ENCODE measurements at places on chromosomes 13 and 19.

DNA sequence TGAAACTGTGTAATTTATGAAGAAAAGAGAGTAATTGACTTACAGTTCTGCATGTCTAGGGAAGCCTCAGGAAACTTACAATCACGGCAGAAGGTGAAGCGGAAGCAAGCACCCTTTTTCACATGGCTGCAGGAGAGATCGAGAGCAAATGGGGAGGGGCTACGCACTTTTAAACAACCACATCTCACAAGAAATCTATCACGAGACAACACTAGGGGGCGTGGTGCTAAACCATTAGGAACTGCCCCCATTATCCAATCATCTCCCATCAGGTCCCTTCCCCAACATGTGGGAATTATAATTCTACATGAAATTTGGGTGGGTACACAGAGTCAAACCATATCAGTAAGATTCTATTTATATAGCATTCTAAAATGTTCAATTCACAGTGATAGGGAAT is 114.8 kb upstream of the TRPC4 start:
- no peak for DNase-seq

- DNase-seq, result no peak
Measured at GRCh38 chr13:25659091-25659795, 287.5 kb downstream of the ATP8A2 start.

GRCh38 chr13:75760131-75761021 is 124.2 kb downstream of the LMO7 start:
- peak; percentile 25 for DNase-seq

- DNase-seq, result no peak
Measured at GRCh38 chr13:91001371-91001770, 346.1 kb upstream of the MIR17HG start.

DNA sequence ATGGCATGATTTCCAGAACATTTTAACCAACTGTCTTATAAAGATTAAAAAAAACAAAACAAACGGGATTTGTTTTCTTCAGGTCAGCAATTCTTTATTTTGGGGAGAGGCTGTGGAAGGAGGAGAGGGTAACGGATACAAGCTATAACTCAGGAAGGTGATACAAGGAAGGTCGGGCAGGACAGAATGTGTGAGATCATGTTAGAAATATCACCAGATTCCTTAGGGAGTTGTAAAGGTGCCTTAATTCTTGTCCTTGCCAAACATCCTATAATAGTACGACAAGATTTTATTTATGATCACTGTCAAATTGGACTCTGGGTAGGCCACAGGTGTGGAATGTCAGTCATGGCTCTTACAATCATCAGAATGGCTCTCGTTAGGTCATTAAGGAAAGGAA is 503.1 kb downstream of the DIAPH3 start:
- DNase-seq, result no peak

DNA sequence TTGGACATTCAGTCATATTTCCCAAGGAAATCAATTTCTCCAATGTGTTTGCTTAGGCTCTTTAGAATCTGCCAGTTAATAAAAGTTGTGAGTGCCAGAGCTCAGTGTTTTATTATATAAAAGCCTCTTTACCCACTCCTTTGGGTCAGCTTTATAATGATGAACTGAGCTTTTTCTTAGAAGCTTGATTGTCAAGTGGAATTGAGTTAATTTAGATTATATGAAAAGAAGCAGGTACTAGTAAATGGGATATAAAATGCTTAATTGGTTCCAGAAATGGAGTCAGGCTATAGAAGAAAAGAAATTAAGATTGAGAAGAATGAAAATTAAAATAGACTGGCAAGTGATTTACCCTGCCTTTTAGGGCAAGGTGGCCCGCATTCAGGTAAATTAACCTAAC is 363.2 kb downstream of the SLITRK6 start:
- no peak for DNase-seq

- DNase-seq, result no peak
Measured at GRCh38 chr13:80655778-80656511, 315.0 kb upstream of the SPRY2 start.

DNA sequence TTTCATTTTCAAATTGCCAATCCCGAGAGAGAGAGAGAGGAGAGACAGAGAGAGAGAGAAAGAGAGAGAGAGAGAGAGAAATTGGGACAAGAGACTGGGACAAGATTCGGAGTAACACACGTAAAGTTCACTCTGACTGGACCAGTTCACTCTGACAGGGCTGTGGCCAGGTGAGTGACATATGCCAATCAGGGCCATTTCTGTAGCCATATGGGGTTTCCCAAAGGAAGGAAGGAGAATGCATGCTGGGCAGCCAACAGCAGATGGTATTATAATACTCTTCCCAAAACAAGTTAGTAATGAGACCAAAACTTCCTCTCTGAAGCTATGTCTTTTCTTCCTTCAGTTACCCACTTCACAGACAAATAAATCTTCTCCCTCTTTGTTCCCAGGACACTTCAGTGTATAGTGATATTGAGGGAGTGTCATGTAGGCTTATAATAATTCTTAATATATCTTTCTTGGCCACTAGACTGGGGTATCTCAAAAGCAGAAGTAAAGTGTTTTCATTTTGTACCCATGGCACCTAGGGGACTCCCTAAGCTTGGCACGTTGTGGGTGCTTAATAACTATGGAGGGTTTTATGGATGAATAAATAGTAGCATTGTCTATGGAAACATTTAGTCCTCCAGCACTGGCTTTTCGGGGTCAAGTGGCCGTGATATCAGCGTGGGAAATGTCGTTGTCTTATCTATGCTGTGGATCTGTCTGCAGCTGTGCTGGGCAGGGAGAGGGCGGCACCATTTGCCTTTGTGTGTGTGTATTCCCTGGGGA is 51.6 kb downstream of the SERP2 start:
- no peak for DNase-seq

- DNase-seq, result peak; percentile 65
Measured at GRCh38 chr13:31431722-31432137, 232.0 kb downstream of the B3GLCT start.

- no peak for DNase-seq
Measured at GRCh38 chr13:57724486-57725272, 93.1 kb downstream of the PCDH17 start.

DNA sequence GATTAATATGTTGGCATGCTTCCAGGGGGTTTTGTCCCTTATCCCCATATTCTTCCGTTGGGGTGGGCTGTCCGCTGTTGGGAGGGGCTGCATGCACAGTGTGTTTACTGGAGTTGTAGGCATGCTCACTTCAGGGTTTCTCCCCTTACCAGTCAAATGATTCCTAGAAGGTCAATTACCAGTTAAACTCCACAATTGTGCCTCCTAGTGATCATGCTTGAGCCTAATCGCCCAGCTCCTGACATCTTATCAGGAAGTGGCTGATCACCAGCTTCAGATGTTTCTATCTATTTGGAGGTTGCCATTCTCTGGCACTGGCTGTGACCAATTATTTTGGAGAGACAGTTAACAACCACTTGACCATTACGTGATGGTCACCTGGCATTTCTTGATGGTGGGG is 1090.0 kb downstream of the SLITRK5 start:
- DNase-seq, result no peak

GRCh38 chr13:50866817-50867636 is 23.5 kb upstream of the DLEU7 start:
- DNase-seq, result no peak

DNA sequence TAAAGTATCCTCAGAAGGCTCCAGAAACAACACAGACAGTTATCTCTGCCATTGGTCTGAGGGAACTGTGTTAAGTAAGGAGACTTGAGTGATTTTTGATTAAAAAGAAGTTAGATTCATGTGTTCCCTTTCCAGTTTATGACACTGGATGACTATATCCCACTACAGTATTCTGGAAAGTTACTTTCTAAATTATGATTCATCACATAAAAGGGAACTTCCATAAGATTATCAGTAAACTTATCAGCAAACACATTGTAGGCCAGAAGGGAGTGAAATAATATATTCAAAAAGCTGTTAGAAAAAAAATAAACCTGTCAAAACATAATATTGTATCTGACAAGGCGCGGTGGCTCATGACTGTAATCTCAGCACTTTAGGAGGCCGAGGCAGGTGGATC is 700.0 kb downstream of the SLITRK6 start:
- DNase-seq, result no peak

DNA sequence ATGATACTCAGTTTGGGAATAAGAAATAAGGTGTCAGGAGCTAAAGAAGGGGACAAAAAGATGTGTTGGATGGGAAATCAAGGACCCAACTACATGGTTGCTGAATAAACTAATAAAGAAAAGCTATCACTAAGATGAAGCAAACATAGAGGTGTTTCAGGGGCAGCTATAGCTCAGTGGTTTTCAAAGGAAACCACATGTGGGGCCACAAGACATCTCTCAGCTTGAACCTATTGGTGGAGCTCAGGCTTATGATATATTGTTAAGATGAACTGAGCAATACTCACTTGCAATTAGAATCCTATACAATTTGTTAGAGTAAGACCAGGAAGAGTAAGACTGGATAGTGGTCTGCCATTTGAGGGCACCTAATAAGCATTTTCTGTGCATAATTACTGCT is 45.1 kb upstream of the SPRY2 start:
- no peak for DNase-seq

- no peak for DNase-seq
Measured at GRCh38 chr13:26186995-26187394, 35.1 kb downstream of the RNF6 start.

DNA sequence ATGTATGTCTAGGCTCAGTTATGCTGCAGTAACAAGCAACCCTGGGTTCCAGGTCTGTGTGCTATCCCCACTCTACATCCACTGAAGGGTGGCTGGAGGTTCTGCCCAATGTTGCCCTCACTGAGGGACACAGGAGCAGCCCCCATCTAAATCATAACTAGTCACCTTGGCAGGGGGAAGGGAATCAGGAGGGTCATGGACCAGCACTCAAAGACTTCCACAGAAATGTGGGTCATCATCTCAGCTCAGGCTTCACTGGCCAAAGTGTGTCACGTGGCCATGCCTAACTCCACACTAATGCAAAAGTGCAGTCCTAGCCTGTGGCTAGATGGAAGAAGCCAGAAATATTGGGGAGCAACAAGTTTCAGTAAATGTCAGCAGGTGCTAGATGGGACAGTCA is 137.3 kb upstream of the ZNF507 start:
- DNase-seq, result no peak

GRCh38 chr19:1087813-1088415 is 7.3 kb downstream of the POLR2E start:
- no peak for DNase-seq

- DNase-seq, result no peak
Measured at GRCh38 chr13:87005511-87005910, 665.7 kb upstream of the SLITRK5 start.
